ENCODE measurements at places on chromosomes 7 and 10.
A peak's percentile ranks its signal among the peaks of the same experiment; 100 is the strongest.

GRCh38 chr10:46549171-46550075, 7.0 kb downstream of the GPRIN2 start:
- DNase-seq: peak; percentile 89

DNA sequence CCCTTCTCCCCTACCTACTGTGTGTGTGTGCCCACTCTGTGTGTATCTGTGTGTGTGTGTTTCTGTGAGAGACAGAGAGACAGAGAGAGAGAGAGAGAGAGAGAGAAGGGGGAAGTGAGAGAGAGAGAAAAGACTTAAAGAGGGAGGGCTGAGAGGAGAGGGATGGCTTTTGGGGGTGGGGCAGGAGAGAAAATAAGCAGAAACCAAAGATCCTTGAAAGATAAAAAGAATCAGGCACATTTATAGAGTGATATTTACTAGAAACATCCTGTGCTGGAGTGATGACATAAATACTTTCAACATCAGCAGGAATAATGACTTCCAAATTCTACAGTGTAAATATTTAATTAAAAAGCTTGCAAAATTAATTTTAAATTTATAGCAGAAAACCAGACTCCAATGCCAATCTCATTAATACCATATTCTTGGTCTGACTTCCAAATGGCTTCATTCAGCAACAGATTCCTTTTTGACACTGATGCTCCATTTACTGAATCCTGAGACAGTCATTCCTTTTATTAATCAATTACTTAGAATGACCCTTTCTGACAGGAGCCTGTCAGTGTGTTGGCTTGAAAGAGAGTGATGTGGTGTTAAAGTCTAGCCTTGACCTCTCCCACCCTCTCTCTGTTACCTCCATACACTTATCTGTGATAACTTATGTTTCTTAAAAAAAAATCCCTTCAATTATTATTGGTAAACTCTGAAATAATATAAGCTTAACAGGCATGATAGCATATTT, 41.7 kb upstream of the WNT2 start:
- DNase-seq: no peak

- DNase-seq: no peak
These were observed 13.9 kb downstream of the DNAJC1 start for GRCh38 chr10:21989453-21990154.

DNA sequence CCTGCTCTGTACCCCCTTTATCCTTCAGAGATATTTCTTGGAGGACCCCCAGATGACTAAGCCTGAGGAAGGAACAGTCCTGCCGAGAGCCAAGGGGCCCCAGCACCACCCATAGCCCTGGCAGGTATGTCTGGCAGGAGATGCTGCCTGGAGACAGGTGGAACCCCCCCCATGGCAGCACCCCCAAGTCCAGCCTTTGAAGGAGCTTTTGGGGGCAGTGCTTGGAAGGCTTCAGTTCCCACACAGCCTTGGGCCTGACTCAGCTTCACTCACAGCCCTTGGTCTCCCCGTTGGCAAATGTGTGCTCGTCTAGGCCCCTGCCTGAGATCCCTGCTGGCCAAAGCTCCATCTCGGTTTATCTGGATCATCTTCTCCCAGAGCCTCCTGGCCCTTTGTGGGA, 23.0 kb upstream of the PCBD1 start:
- no peak for DNase-seq

DNA sequence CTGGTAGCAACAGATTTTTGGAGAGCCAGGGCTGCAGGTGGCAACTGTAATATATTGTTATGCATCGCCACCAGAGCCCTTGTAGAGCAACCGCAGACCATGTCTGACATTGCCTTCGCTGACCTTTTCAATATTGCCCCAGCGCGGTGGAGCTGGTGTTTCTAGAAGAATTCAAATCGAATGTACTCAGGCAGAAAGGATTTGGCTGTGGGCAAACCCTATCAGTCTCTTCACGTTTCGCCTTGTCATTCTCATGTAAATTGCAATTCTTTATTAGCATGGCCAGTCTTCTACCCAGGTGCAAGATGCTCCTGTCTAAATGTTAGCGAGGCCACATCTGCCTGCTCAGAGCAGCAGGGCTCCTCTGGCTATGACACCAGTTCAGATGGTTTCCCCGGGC, 490.2 kb upstream of the AUTS2 start:
- no peak for DNase-seq

DNA sequence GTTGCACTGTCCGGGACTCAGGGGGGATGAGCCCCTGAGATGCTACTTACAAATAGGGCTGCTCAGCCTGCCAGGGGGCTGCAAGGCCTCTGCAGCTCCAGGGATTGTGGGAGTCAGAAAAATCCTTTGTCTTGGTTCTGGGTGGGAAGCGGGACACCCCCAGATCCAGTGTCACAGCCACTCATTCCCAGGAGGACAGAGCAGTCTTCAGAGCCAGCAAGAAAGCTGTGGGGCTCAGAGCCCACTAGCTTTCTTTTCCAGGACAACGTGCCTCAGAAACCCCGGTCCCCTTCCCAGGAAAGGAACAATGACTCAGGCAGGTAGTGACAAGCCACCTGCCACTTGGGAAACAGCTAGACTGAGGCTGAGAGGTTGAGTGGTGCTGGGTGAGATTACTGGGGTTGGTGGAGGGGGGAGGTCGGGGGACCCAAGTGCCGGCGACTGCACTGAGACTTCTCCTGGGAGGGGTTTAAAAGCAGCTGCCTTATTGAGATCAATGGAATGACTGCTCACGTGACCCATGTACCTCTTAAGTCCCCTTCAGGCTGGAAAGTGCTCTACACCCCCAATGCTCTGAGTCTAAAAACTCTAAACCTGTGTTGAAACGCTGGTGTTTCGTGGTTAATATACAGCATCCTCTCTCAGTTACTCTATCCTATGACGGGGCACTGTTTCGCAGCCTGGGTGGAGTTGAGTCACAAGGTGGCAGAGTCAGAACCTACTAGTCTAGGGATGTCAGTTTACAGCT, 123.6 kb downstream of the UBE2H start:
- no peak for DNase-seq

GRCh38 chr10:80259405-80259871, 30.0 kb downstream of the MAT1A start:
- no peak for DNase-seq

DNA sequence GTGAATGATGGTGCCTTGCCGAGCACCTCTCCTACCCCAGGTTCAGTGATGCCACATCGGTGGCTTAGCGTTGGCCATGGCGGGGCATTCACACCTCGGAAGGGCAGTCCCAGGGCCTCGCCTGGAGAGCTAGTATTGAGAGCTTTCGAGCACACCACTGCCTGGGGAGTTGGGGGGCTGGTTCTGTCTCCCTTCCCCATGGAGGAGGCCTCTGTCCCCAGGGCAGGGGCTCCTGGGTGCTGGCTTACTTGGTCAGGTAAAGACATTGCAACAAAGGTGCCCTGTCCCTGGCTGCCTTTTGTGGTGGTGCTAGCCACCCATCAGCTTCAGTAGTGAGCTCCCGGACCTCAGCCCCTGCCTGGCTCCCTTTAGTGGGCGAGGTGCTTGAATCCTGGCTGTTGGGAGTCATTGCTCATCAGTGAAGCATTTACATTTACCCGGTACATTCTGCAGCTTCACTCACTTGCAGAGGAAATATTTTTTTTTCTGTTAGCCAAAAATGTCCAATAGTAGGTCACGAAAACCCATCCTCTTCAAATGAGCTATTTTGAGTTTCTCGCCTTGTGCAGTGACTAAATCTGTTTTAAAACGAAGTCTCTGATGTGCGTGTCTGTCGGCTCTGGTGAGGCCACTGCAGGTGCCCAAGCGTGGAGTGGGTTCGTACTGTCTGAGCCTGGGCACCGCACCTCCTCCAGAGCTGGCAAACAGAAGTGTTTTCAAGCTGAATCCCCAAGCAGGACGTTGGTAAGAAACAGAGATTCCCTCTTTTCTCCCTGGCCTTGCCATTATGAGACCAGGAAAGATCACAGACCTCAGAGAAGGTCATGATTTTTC, 95.5 kb downstream of the INPP5A start:
- DNase-seq: no peak

DNA sequence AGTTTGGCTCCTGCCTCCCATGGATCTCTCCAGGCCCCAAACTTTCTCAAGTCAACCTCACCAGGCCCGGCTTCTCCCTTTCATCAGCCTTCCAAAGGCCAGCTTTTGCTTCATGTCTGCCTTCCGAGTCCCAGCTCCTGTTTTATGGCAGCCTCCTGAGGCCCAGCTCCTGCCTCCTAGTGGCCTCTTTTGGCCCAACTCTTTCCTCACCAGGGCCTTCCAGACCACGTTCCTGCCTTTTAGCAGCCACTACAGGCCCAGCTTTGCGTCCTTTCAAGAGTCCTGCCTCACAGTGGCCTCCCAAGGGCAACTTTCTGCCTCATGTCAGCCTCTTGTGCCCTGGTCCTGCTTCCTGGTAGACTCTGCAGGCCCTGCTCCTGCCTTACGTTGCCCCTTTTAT, 15.3 kb upstream of the TMEM248 start:
- DNase-seq: no peak

- DNase-seq: no peak
These were observed 65.7 kb downstream of the CHST15 start for GRCh38 chr10:124027651-124028050.

DNA sequence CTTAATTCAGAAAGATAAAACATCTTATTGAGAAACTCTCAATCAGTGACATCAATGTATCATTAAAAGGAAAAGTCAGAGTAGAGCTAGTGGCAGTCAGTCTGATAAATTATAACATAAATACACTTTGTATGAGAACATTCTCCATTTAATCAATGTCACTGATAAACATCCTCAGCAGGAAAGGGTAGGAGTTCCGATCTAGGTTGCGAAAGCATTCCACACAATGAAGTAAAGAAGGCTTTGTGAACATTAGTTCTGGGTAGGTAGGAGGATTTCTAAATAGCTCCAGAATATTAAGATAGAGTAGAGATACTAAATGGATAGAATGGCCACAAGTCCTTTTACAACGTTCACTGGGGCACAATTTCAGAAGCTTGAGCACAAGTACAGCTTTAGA, 179.7 kb upstream of the MALRD1 start:
- no peak for DNase-seq

DNA sequence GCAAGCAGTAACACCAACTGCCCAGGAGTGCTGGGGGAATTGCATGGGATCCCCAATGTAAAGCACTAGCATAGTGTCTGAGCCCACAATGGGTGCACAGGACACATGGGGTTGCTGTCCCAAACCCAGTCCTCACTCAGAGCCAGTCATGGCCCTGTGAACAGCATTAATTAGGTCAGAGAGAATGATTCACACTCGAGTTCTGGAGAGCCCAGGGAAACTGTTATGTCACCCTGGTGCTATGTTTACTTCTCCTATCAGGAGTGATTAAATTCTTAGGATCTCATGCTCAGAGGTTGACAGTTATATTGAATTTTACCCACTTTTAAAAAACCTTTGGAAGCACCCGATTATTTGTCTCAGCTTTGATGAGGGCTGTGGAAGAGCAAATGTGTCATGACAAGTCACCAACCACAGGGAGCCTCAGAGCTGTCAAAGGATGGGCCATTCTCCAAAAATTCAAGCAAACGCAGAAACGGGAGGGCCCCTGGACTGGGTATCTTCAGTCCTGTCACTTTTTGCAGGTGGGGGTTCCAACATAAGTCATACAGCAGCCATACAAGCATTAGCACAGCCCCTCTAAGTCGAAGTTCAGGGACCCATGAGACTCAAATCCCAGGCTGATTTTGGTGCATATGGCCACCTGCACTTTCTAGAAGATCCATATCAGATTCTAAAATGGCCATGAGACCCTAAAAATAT, 1.3 kb upstream of the RASSF4 start:
- DNase-seq: peak; percentile 70

- no peak for DNase-seq
These were observed 76.0 kb upstream of the ARMC3 start for GRCh38 chr10:22851865-22852239.

Data from upper lobe of left lung (tissue), 6 donors.